ENCODE measurements at places on chromosomes 2 and 18. TPM values are rescaled to one million over a fixed set of nuclear protein-coding genes. Genes with fewer than 3 reads are reported as not detected.

Gene PAX8
- 0.13 TPM for total RNA-seq

Gene RMDN2
- 4.6 TPM for total RNA-seq

Gene CRACDL
- total RNA-seq: 5.7 TPM

Gene ABCG5
- total RNA-seq: not detected

Gene TUBA4A
- total RNA-seq: 42.1 TPM

Gene KYNU
- 2.1 TPM for total RNA-seq

Gene CNDP1
- total RNA-seq: not detected

Gene PSMA8
- not detected for total RNA-seq

Gene CXCR2
- total RNA-seq: 1.2 TPM

Gene MTCL1
- 4.3 TPM for total RNA-seq

Gene TUBA3E
- 6.7 TPM for total RNA-seq

Gene SCN9A
- 1.8 TPM for total RNA-seq

Gene SCTR
- 0.32 TPM for total RNA-seq

Gene TRABD2A
- 1.3 TPM for total RNA-seq

Gene USP14
- total RNA-seq: 42.6 TPM

Gene ANTXR1
- 38.4 TPM for total RNA-seq

Gene KIF5C
- total RNA-seq: 1.4 TPM

Gene PRSS56
- not detected for total RNA-seq

Gene MROH2A
- not detected for total RNA-seq

Gene INPP4A
- 19.5 TPM for total RNA-seq

Gene ANKZF1
- 20.3 TPM for total RNA-seq

Gene ZNF2
- total RNA-seq: 3.0 TPM

Gene ZNF892
- total RNA-seq: 2.9 TPM

Gene AGPS
- 25.9 TPM for total RNA-seq

Gene TRIM43
- total RNA-seq: not detected

Gene STRN
- total RNA-seq: 33.8 TPM

Gene HTR2B
- 6.9 TPM for total RNA-seq

Gene C2orf15
- 0.26 TPM for total RNA-seq

Gene ZRANB3
- 2.8 TPM for total RNA-seq

Gene SERPINB12
- not detected for total RNA-seq

Gene ZSWIM2
- total RNA-seq: not detected
